ENCODE measurements at places on chromosomes 4 and X.

DNA sequence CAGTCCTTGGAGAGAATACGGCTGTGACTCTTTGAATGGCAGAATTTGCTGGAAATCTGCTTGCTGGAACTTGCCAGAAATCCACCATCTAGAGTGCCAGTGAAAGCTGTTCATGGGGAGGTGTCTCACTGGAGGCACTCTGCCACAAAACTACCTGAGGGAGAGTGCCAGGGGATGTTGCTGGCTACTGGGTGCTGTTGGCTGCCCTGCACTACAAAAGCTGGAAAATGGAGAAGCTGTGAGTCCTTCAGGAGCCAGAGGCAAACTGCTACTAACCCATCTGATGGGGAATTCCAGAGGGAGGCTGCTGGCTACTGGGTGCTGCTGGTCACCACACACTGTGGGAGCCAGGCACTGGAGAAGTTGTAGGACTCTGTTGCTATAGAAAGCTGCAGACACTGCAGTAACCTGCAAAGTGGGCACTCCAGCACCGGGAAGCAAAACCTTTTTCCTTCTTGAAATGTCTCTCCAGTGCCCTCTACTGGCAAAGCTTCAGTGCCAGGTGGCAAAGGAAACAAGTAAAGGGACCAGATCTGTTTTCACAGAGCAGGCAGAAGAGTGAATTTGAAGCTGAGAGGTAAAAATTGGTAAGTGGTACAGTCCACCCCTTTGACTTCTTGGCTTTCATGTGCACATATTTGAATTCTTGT lies 47.8 kb upstream of the HSD17B10 start:
- DNase-seq, result no peak

DNA sequence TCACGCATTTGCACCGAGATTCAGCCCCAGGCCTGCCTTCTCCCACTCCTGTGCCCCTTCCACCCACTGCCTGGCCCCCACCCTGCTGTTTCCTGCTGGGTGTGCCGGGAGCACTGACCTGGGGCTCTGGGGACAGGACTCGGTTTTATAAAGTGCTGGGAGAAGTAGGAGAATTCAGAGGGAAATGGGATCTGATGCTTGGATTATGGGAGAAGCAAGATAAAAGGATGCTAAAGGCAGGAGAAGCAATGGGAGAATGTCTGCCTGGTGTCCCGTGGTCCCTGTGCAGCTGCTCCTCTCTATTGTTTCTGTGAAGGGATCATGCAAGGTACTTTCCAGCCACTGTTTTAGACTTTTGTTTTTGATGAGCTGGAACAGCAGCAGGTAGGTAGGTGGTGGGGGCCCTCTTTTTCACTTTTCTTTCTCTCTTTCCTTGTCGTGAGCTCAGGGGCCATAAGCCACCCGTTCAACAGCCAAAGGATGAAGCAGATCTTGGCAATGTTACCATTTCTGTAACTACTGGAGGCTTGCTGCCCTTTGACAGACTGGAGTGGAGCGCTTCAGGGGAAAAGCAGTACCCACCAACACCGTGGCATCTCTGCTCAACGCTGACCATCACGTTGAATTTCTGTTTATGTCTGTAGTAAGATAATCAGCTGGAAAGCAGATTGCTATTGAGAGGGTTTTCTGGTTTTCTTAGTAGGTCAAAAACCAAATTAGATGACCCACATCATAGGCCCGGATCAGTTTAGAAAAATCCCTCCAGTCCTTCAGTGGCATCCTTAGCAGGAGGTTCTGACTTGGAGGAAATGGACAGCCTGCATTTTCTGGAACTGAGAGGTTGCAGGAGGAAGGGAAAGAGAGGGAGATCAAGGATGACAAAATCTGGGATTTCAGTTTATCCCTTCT lies 63.8 kb upstream of the ENPP6 start:
- peak; percentile 56 for DNase-seq

- DNase-seq, result no peak
Measured at GRCh38 chrX:69615779-69616456, at the start of gene EDA. EDA (plus strand) TSS chrX:69616113.

GRCh38 chr4:3340038-3340699 lies 47.3 kb downstream of the RGS12 start:
- DNase-seq, result peak; percentile 87

- no peak for DNase-seq
Measured at GRCh38 chr4:75643651-75644050, 13.3 kb upstream of the CDKL2 start.

DNA sequence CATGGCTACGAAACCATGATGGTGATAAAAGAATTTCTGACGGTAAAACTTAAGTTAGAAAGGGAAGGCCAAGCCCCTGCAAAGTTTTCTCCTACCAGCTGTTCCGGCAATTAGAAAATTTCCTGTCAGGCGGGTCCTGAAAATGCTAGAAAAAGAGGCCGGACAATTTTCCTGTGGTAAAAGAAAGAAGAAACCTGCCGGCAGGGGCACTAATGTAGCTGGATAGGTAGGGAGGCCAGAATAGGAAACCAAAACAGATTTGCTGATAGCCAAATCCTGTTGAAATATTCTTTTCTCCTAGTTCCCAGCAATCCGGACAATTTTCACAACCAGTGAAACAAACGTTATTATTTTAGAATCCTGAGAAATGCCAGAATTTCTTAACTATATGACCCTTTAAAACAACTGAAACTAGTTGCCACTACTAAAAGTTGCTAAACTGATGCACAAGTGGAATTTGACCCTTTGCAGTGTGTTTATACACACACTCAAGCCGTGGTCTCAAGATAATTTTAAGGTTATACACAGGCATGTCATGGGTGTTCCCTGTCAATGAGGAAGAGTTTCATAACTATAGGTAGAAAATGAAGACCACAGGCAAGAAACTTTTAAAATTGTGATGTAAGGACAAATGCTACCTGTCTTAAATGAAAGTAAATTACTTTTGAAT lies 47.7 kb downstream of the RPS6KA3 start:
- no peak for DNase-seq

All from vagina (tissue), 2 donors.